Right forelimb (tissue), 1 donor: ENCODE measurements at places on chromosomes 11 and 22.

DNA sequence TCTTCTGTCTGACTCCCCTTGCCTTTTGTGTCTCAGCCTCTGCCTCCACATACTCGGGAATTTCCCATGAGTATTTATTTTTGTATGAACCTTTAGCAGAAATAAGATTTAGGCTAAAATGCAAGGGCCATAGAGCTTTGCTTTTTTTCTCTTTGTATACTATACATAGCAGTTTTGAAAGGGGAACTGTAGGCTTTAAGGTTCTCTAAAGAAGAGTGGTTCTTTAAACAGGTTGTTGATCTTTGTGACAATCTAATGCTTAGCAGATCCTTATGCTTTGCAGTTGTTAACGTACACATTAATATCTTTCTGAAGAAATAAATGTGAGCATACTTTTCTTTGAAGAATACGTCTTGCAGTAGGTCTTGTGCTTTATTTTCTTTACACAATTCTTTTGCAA, 35.0 kb downstream of the TBCEL start:
- DNase-seq = no peak

DNA sequence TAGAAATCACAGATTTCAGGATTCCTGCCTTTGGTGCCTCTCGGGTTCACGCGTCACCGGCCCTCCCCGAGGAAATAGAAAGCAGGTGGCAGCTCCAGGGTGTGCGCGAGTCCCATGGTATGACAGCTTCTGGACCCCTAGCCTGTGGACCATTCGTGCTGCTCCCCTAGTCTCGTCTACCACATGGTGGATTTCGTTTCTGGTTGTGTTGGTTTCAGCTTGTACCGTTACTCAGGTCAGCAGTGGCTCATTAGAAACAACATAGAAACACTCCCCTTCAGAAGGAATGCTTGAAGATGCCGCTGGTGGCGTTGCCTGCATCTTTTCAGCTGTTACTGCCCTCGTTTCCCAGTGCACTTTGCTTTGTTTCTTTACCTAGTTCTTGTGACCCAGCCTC, 700 bp downstream of the TTC17 start:
- peak; percentile 46 for DNase-seq

- DNase-seq = no peak
Measured at GRCh38 chr11:102177974-102178631, 67.9 kb downstream of the YAP1 start.

DNA sequence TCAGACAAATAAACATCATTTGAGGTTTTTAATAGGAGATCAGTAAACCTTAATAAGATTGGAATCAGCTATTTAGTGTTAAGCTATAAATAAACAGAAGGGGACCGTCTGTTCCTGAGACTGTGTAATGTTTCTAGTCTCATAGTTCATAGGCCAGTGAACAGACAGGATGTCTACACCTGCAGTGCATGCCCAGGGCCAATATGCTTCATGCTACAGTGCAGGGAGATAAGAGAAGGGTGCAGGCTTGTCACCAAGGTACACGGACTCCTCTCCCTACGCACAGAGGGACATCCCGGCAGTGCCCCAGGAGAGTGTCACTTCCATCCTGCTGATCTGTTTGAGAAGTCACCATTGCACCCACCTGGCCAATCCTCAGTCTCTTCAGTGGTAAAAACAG, 148.6 kb downstream of the OPCML start:
- no peak for DNase-seq

DNA sequence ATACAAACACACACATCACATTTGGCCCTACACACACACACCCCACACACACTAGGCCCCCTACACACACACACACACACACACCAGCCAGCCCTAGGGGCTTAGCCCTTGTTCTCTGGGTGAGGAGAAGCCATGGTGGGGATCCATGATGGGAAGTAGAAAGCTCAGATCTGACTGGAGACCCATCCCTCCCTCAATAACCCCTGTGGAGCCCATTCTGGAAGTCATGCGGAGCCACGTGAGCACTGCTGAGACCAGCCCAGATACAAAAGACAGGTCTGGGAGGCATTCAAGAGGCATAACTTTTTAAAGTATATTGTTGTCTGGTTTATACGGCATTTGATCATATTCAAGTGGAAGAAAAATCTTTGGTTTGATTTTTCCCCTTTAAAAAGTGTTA, 448.5 kb downstream of the SOX6 start:
- no peak for DNase-seq

DNA sequence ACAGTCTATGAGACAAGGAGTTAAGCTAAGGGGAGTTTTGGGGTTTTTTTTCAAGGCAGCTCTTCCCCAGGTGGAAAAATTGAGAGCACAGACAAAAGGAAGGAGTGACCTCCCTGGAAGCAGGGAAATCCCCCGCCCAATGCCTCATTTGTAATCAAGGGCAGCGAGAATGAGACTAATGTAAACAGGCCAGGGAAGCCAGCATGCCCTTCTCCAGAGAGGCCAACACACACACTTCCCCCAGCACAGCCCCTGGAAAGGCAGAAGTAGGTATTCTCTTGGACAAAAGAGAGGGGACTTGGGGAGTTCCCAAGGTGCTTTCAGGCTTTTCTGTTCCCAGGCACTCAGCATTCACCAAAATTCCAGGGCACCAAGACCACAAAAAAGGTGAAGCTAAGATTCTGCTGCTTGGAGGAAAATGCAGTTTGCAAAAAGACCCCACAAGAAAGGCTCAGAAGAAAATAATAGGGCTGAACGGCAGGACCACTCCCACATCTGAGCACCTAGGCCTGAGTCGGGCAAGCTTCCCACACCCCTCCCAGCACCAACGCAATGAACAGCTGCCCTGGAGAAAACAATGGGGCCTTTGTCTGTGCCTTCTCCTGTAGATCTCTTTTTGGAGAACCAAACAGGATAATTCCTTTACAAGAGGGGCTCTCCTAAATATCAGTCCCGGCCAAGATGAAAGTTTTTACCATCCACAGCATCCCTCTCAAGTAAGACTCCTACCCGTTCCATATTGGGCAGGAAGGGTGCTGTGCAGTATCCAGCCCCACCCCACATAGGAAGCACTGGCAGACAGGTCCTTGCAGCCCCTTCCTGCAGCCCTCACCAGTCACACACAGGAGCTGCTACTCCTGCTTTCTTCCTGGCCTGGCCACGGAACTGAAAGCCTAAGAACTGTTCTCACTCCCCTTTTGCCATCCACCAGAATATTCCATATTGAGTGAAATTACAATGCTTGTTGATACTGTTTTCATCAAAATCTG, 70.7 kb upstream of the AKIP1 start:
- no peak for DNase-seq
